Activated CD4-positive, alpha-beta T cell treated with anti-CD3 and anti-CD28 coated beads, Interleukin-2, amount 50 U/mL, for 48 hours (primary cell): ENCODE measurements at places on chromosomes 2 and 18.

DNA sequence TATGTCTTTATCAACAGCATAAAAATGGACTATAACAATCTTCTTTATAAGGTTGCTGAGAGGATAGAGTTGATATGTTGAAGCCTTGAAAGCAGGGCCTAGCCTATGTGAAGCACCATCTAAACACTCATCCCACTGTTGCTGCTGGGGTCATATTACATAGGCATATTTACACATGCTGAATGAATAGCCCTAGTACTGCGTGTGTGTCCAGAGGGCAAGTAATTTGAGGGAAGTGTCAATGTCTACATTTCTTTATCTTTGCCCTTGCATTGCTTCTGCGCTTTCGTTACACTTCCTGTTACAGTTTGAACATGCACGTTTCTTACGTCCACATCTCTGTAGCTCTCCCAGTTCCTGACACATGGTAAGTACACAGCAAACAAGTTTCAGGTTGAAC, 280.3 kb upstream of the ATP5MC3 start:
- no peak for DNase-seq

- no peak for DNase-seq
These were observed 91.4 kb downstream of the ACAA2 start for GRCh38 chr18:49721981-49722380.

DNA sequence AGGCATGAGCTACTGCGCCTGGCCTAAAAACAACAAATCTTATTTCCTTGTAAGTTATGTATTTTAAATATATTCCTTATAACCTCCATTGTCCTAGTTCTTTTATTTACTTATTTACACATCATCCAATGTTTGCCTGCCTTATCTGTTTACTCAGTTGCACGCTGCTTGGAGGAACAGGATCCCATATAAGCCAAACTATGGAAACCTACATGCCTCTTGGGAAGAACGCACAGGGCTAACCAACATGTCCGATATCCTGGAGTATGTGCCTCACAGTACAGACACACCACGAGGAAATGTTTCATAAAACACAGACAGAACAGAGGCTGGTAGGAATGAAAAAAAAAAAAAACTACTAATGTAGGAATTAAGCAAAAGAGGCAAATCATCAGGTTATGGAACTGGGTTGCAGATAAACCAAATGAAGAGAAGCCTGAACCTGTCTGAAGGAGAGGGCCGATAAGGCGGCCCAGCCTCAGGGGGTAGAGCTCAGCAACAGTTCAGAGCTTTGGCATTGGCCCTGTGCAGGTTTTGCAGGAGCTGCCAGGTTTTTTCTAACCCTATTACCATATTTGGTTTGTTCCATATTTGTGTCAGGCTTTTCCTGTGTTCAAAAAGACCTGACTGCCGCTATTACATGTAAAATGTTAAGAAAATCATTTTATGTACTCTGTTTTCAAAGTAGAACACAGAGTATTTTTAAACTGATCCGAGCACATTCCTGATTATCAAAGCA, 19.9 kb upstream of the SP3 start:
- no peak for DNase-seq

DNA sequence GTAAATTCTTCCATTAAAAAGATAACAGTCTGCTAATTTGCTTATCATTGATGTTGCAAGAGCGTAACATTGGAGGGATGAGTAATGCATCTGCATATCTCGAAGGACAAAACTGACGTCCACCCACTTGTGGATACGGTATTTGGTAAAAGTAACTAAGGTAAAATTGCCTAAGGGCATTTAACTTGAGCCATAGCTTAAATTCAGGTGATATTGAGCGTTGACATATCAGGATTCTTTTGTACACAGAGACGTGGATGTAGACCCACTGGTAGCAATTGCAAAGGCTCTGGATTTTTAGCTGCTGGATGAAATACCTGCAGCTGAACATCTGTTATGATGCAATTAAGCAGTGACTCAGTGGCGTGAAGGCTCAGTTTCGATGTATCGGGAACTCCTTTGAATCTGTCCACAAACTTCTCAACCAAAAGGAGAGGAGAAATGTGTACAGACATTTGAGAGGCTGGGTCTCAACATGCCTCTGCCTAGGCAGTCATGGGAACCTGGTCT, 119.3 kb downstream of the SPTBN1 start:
- DNase-seq: no peak

DNA sequence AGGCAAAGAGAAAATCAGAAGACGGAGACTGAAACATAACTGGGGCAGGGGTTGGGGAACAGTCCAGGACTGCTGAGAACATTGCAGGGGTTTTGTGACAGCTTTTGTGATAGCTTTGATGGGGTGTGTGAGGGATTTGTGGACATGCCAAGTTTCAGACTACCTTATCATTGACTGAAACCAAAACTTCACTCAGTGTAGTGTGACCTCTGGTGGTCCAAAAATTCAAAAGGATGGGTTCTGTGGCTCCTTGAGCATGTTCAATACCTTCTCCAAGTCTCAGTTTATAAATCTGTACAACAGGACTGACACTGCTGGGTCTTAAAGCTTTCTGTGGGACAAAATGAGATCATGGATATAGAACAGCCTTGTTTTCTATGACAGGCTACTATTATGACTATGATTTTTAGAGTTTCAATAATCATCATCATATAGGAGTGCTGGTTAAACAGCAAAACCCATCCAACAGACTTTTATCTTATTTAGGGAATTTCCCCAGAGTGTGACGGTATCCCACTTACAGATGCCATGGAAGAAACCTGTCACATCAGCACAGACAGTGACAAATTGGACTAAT, 259.2 kb upstream of the SLC14A2 start:
- no peak for DNase-seq

GRCh38 chr18:49813069-49813318, 339 bp downstream of the ACAA2 start:
- no peak for DNase-seq

- DNase-seq: no peak
These were observed 219.6 kb upstream of the RGPD4 start for GRCh38 chr2:107607054-107607453.

- no peak for DNase-seq
These were observed 48.2 kb upstream of the HS6ST1 start for GRCh38 chr2:128366713-128367511.

GRCh38 chr2:196413821-196414274, 225.7 kb upstream of the CCDC150 start:
- DNase-seq: no peak

DNA sequence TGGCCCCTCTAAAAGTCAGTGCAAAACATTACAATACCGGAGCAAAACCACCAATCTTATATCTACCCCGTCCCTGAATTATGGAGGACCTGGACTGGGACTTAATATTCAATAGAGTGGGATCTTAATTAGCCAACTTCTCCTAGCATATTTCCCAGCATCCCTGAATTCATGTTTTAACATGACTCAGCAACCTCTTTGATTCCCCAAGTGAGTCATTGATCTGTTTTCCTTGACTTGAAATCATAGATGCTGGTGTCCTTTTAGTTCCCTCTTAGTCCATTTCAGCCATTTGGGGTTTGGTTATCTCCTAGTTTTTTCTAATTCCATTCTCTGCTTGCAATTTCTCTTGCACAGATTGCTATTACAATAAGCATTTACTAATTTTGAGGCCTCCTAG, 677.7 kb upstream of the CELF4 start:
- DNase-seq: no peak

DNA sequence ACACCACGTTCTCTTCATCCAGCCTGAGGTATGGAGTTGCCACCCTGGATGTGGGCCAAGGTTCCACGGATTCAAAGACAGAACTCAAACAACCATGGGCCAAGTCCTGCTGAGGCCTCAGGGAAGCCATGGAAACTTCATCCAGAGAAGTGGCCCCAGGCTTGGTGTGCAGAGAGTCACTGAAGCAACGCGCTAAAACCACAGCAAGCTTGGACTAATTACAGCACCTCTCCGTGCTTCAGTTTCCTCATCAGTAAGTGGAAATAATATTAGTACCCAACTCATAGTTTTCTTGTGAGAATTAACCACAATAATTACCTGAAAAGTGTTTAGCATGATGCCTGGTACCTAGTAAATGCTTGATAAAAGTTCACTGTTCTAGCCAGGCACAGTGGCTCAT, 19.2 kb upstream of the AP1S3 start:
- DNase-seq: no peak

- no peak for DNase-seq
These were observed 152.5 kb upstream of the KLF7 start for GRCh38 chr2:207318181-207318628.

GRCh38 chr2:146128216-146128615, 1608.3 kb upstream of the ZEB2 start:
- DNase-seq: no peak

GRCh38 chr2:213231966-213232365, 52.3 kb upstream of the SPAG16 start:
- DNase-seq: no peak

GRCh38 chr2:67825476-67825875, 237.3 kb downstream of the C1D start:
- no peak for DNase-seq

DNA sequence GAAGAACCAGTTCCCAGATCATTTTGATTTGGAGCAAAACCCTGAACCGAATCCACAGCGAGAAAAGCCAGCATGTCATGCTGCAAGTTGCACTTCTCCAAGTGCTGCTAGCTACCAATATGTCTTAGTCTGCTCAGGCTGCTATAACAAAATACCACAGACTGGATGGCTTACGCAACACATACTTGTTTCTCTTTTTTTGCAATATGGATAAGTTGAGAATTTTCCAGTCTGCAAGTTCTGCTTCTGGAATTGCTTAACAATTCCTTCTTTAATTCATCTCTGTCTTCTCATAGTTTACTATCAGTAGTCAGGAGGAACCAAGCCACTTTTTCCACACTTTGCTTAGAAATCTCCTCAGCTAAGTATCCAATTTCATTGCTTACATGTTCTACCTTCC, 105.9 kb upstream of the RBBP8 start:
- DNase-seq: no peak

- no peak for DNase-seq
These were observed 83.9 kb downstream of the RPRM start for GRCh38 chr2:153394686-153395085.

GRCh38 chr2:161122772-161123530, 37.3 kb upstream of the TANK start:
- DNase-seq: peak; percentile 38

GRCh38 chr2:233351423-233351822, 2.9 kb upstream of the DGKD start:
- no peak for DNase-seq

- no peak for DNase-seq
These were observed 64.1 kb downstream of the CHRNA1 start for GRCh38 chr2:174699993-174700766.

DNA sequence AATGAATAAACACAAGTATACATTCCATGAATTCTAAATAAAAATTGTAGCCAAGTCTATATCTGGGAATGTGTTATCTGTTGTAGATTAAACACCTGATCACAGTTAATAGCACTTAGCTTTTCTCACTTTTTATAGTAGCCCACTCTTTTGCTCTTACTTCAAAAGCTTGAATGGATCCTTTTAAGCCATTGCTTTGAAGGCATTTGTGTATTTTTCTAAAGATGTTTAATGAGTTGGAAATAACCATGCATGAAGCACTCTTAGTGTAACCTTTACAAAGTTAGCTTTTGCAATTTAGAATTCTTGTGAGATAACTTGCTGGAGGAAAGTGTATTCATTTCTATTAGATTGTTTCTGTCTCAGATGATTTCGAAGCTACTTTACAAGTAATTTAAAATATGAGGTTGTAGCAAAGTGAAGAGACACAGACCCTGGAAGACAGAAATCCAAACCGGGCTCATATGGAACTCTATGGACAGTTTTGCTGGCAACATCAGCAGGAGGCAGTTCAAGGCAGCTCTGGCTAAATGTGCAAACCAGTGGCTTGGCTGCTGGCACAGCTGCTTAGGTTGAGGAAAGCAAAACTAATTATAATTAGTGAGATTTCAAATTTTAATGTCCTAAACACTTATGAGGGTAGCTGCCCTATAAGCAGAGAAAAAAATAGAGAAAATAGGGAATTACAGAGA, 469.8 kb upstream of the ZEB2 start:
- DNase-seq: no peak
